Panc1 (cell line): ENCODE measurements at places on chromosomes 16 and 17. TPM values are rescaled to one million over a fixed set of nuclear protein-coding genes. Genes with fewer than 3 reads are reported as not detected.

Gene CHP2
- total RNA-seq: not detected

Gene TBC1D3E
- not detected for total RNA-seq

- H3K27me3 ChIP-seq: no peaks in the 10 kb centered on the region
- no peak overlapping the region for H3K4me3 ChIP-seq
- no peaks in the 10 kb centered on the region for H3K4me1 ChIP-seq
- H3K36me3 ChIP-seq: no peaks in the 10 kb centered on the region
- DNase-seq: no peak
Observed at GRCh38 chr16:27330542-27330941, 16.8 kb downstream of the IL4R start.

- DNase-seq: no peak
- no peak overlapping the region for H3K27ac ChIP-seq
- H3K36me3 ChIP-seq: no peaks in the 10 kb centered on the region
- no peaks in the 10 kb centered on the region for H3K4me1 ChIP-seq
Observed at GRCh38 chr17:71872843-71873485, 247.9 kb upstream of the SOX9 start.

DNA sequence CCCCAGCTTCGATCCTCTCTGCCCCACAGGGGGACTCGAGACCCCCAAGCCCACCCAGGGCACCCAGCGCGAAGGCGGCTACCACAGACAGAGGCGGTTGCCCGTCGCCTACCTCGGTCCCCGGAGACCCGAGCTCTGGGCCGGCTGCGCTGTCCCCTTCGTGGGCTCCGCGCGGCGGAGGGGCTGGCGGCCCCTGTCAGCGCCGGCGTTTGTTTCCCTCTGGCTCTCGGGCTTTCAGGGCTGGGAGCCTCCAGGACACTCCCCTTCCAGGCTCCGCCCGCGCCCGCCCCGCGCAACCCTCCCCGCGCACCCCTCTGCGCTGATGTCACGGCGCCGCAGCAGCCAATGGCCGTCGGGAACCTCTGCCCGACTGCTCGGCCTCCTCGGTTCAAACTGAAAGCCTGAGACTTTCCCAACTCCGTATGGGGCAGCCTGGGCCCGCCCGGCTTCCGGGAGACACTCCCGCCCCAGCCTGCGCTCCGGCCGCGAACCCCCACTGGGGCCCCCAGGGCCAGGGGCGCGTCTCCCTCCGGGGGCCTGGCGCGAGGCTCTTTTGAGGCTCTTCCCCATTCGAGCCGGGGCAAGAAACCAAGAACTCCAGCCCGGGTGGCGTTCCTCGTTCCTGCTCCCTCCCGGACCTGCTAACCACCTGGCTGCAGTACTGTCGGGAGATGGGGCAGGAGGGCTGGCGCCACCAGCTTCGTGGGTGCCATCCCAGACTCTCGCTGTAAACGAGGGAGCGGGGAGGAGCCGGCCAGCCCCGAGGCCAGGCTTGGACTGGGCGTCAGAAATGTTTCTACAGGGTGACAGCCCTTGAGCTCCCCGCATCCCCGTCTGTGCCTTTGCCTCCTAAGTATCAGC lies at the start of gene CDC42EP4:
TSS of gene CDC42EP4 (minus strand) at position 221 of the 861 bp plus-strand sequence. CDS start 25,501 bp downstream, outside the sequence.
- H3K4me1 ChIP-seq: peaks cover 25% of the 10 kb centered on the region
- peaks cover 4% of the 10 kb centered on the region; the same call in 1 of the 2 replicates for H3K36me3 ChIP-seq
- H3K27ac ChIP-seq: peak within 1 kb of the TSS; percentile 87
- no peak for DNase-seq

DNA sequence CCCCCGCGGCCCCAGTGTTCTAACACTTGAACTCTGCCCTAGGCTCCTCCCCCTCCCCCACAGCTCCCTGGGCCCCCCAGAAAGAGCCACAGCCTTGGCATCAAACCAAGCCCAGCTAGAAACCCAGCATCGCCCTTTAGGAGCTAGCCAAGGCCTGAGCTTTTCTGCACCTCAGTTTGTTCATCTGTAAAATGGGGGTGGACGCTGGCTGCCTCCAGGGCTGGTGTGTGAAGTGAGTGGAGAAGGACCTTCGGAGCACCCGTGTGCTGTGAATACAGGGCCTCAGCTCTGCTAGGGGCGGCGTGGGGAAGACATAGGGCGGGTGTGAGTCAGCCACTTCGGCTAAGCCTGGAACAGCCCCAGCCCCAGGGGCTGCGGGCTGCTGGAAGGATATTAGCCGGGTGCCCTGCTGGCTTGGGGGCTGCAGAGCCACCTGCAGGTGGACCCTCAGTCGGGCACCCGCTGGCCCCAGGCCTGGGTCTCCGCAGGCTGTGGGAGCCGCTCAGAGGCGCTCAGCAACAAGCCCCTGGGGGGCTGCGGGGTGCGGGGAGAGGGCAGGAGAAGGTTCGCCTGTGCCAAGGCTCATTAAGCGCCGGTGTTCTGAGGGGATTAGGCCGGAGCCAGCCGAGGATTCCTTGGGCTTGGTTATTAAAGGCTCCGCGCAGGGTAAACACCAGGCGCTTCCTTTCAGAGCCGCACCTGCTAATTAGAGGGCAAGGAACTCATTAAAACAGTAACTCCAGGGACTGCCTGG lies 217.0 kb upstream of the CIBAR2 start:
- no peak overlapping the region for H3K4me3 ChIP-seq
- no peaks in the 10 kb centered on the region for H3K27me3 ChIP-seq
- no peak for DNase-seq
- H3K27ac ChIP-seq: peak overlapping the region; percentile 92
- peaks cover 31% of the 10 kb centered on the region for H3K4me1 ChIP-seq

Gene RAC3
- total RNA-seq: 39.4 TPM

Gene CACNG3
- not detected for total RNA-seq

- H3K4me3 ChIP-seq: peak overlapping the region; percentile 74
- peak; percentile 56 for DNase-seq
- H3K27me3 ChIP-seq: no peaks in the 10 kb centered on the region
- H3K27ac ChIP-seq: peak overlapping the region; percentile 86
- peaks cover 7% of the 10 kb centered on the region; the same call in 1 of the 2 replicates for H3K4me1 ChIP-seq
- peaks cover 4% of the 10 kb centered on the region; the same call in 1 of the 2 replicates for H3K36me3 ChIP-seq
Observed at GRCh38 chr17:36602924-36603384, 1.6 kb downstream of the MRM1 start.

GRCh38 chr16:84808826-84809225 lies 11.0 kb upstream of the CRISPLD2 start:
- H3K36me3 ChIP-seq: no peaks in the 10 kb centered on the region
- H3K4me1 ChIP-seq: peaks cover 10% of the 10 kb centered on the region
- no peak overlapping the region for H3K27ac ChIP-seq
- no peak for DNase-seq

Gene KRT32
- 0.72 TPM for total RNA-seq

Gene CLEC19A
- not detected for total RNA-seq

- peaks cover 25% of the 10 kb centered on the region for H3K4me1 ChIP-seq
- H3K4me3 ChIP-seq: no peak overlapping the region
- 0 out of 2 replicates have a peak overlapping the region, but pooled peaks have one; percentile 26 for H3K27ac ChIP-seq
- H3K27me3 ChIP-seq: no peaks in the 10 kb centered on the region
- H3K36me3 ChIP-seq: peaks cover 2% of the 10 kb centered on the region; the same call in 1 of the 2 replicates
- peak; percentile 90 for DNase-seq
Observed at GRCh38 chr16:87457709-87458423, 35.0 kb downstream of the ZCCHC14 start.

DNA sequence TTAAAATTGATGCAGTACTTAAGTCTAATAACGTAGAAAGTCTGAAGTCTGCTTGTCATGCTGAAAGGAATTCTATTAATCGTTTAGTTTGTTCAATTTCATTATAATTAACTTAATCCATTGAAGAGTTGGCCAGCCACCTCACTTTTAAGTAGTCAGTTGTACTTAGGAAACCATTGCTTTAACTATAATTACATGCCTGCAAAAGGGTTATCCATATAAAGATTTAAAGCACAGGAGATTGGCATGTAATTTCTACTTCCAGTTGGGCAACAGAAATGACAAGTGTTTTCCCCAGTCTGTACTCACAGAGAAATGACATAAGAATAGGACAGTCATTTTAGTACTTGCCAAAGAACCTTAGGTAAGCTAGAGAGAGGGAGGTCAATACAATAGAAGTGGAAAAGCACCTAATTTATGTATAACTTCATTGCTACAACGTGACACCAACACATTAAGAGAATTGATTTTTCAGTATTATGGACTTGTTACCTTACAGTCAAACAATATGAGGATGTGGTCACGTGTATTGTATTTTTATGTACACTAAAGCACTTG lies 3.7 kb upstream of the USP32 start:
- no peaks in the 10 kb centered on the region for H3K27me3 ChIP-seq
- no peak overlapping the region for H3K27ac ChIP-seq
- H3K4me1 ChIP-seq: peaks cover 3% of the 10 kb centered on the region; the same call in 1 of the 2 replicates
- H3K4me3 ChIP-seq: no peak overlapping the region

Gene HELZ
- 15.0 TPM for total RNA-seq

Gene MC1R
- total RNA-seq: 8.7 TPM

DNA sequence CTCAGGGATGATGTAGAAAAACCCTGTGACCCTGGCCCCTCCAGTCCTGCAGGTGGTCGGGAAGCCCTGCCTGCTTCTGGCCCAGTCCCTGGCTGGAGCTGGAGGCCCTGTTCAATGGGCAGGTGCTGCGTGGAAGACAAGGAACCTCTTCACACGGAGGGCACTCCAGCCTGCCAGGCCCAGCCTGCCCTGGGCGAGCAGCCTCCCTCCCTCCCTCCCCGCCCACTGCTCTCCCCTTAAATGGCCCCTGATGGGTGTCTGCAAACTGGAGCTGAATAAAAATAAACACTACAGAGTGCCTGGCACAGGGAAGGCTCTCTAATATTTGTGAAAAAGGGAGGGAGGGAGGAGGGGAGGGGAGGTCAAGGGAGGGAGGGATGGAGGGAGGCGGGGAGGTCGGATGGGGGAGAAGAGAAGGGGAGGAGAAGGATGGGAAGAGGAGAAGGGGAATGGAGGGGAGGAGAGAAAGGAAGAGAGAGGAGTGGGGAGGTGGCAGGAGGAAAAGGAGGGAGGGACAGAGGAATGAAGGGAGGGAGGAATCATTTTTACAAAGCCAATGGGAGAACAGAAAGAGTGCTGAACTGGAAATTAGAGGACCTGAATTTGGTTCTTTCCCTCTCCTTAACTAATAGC lies 222.8 kb upstream of the TNRC6C start:
- no peak for DNase-seq
- no peak overlapping the region for H3K4me3 ChIP-seq
- H3K36me3 ChIP-seq: no peaks in the 10 kb centered on the region
- no peak overlapping the region for H3K27ac ChIP-seq
- peaks cover 10% of the 10 kb centered on the region for H3K4me1 ChIP-seq

Gene NPIPA5
- total RNA-seq: 0.26 TPM

DNA sequence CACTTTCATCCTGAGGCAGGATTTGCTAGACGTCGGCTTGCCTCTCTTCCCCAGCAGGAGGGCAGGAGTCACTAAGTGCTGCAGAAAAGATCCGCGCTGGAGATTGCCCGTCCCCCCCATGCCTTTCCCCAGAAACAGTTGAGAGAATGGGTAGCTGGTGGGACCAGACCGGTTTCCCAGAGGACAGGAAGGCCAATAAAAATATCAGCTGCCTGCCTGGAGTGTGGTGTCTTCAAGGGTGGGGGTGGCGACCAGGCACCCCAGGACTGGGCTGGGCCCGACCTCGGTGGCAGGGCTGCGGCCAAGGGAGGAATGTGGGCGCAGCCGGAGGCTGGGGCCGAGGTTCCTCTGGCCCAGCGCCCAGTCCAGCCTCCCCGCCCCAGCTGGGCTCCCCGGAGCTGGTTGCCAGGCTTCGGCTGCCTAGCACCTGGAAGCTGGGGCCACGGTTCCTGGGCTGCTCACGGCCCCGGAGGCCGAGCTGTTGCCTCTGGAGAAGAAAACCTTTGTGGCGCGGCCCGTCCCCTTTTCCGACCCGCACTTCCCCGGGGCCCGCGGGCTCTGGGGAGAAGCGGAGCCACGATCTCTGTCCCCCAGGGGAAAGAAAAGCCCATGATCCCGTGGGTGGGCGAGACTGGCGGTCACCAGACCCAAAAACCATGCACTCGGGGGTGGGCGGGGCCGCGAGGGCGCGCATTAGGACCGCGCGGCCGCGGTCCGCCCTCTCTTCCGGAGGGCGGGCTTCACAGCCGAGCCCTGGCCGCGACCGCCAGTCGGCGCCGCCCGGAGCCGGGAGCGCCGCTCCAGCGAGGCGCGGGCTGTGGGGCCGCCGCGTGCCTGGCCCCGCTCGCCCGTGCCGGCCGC lies at the start of gene TRAF4:
TSS of gene TRAF4 (plus strand) at position 769 of the 861 bp plus-strand sequence. CDS start 102 bp downstream, outside the sequence.
- peak within 1 kb of the TSS; percentile 99 for H3K27ac ChIP-seq
- H3K36me3 ChIP-seq: no peaks in the 10 kb centered on the region; the same call in 1 of the 2 replicates
- peaks cover 39% of the 10 kb centered on the region for H3K4me1 ChIP-seq
- no peak for DNase-seq
- H3K4me3 ChIP-seq: peak within 1 kb of the TSS; percentile 99

GRCh38 chr17:44758414-44759085 lies at the start of gene ADAM11:
ADAM11 (plus strand) TSS chr17:44758988; CDS start chr17:44759200, 212 bp downstream.
- H3K4me1 ChIP-seq: peaks cover 2% of the 10 kb centered on the region; the same call in 1 of the 2 replicates
- H3K4me3 ChIP-seq: peak within 1 kb of the TSS; percentile 26; the same call in 1 of the 2 replicates
- no peaks in the 10 kb centered on the region for H3K27me3 ChIP-seq
- no peaks in the 10 kb centered on the region; the same call in 1 of the 2 replicates for H3K36me3 ChIP-seq
- no peak within 1 kb of the TSS for H3K27ac ChIP-seq

Gene EVPL
- total RNA-seq: 36.4 TPM

Gene CRHR1
- total RNA-seq: 0.15 TPM

Gene PYY
- not detected for total RNA-seq

DNA sequence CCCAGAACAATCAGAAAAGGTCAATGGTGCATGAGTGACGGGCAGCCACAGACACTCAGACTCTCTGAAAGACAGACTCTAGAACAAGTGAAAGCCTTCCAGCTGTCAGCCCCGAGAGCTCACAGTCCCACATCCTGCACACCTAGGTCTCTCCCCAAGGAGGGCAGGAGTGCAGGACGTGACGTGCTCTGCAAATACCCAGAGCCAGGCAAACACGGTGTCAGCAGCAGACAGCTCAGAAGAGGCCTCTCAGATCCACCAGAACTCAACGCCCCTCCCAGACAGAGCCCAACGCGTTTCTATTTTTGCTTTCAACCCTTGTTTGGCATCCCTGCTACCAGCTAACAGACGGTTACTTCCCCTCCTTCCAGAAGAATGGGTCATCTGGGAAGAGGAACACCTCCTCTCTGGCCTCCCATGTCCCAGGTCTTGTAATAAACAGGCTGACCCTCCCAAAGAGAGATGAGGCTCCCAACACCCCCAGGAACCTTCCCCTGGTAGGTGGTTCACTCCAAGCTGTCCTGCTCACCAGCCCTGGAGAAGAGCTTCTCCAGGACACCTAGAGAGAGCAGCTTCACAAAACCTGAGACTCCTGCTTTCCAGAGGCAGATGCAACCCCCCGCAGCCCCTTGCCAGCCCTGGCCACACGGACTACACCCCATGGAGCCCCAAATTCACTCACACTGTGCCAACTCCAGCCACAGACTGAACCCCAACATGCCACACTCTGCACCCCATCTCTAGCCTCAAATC lies 7.6 kb downstream of the PITPNM3 start:
- no peak overlapping the region for H3K4me3 ChIP-seq
- H3K27ac ChIP-seq: no peak overlapping the region
- H3K27me3 ChIP-seq: no peaks in the 10 kb centered on the region
- no peak for DNase-seq
- no peaks in the 10 kb centered on the region for H3K36me3 ChIP-seq
- H3K4me1 ChIP-seq: no peaks in the 10 kb centered on the region
